ENCODE measurements at places on chromosomes 6 and 20.

DNA sequence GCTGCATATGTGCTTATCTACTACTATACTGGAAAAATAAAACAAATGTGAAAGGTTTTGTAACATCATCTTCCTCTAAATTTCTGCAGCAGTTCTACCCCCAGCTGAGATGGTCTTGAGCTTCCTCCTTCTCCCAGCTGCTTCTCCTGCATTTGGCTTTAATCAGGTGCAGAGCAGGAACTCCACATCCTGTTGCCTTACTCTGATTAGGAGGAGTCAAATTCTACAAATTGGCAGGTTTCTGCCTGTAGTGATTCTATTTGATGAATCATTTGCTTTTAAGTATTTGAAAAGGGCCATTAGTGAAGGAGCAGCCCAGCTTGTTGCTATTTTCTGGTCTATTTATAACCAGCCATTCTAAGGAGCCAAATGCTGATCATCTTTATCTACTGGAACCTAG is 224.5 kb downstream of the GMDS start:
- no peak for ATAC-seq

DNA sequence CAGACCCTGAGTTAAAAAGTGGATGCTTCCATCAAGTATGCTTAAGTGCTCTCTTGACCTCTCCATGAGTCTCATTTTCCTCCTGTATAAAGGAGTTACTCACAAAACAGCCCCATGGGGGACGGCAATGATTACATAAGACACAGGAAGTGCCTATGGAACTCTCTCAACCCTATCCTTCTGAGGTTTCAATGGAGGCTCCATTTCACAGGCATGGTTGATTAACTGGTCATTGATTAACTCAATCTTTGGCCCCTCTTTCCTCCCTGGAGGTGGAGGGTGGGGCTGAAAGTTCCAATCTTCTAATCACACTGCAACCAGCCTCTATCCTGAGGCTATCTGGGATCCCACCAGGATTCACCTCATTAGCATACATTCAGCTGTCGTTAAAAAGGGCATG is 29.3 kb downstream of the CST8 start:
- ATAC-seq: no peak

DNA sequence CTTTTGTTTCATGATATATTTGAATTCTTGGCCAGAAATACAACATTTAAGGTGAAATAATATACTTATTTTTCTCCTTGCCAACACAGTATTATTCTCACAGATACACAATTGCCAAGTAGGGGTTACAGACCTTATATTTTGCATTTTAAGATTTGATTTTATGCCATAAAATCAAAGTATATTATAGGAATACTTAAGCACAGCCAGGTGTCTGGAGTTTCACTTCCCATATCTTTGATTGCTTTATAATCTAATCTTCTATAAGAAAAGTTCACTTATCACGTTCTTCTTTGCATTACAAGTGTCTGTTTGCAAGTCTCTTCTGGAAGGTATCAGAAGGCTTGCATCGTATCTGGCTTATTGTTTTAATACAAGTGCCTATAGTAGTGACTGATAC is 327.7 kb upstream of the MANEA start:
- no peak for ATAC-seq

GRCh38 chr6:56749632-56750151 is 107.0 kb upstream of the DST start:
- peak; percentile 79 for ATAC-seq

GRCh38 chr20:63787302-63787701 is 43.8 kb downstream of the ZBTB46 start:
- ATAC-seq: no peak

Data from activated T-helper 17 cell treated with anti-CD3 and anti-CD28 coated beads, Interleukin-2, amount 50 U/mL, for 72 hours (primary cell).